Activated T-helper 1 cell treated with anti-CD3 and anti-CD28 coated beads, Interleukin-2, amount 50 U/mL, for 16 hours (primary cell): ENCODE measurements at places on chromosomes 11 and 22.

DNA sequence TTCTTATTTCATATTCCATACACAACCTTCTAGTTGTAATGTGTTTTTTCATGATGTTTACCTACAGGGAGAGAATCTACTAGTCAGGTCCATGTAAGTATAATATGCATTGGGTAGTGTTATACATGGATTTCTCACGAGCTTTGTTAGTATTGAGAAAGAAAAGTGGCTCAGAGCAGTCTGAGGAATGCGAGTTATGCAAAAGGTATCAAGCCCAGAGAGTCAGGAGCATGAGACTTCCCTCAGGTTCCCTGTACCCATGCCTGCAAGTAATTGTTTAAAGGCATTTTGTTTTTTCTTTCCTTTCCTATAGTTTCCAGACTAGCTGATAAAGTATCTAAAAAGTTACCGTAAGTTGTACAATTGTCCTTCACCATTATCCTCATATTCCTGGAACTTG is 66.1 kb downstream of the STK33 start:
- no peak for DNase-seq

DNA sequence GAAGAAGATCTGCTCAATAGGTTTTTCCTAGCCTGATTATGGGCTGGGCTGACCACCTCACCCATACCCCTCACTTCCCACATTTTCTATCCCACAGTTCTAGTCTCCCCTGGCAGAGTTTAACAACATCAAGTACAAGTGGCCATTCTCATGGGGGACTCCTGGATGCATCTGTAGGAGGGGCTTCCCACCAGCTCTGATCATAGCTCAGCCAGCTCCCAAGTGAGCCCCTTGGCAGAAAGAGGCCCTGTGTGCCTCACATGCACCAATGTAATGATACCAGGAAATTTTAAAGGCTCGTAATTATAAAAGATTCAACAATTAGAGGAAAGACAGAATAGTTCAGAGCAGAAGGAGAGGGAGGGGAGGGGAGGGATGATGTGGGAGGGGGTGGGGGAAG is 144.2 kb upstream of the SYT13 start:
- no peak for DNase-seq

- DNase-seq: no peak
These were observed 7.8 kb downstream of the GAL start for GRCh38 chr11:68692115-68692514.

GRCh38 chr11:66559142-66559865 is 9.1 kb downstream of the CTSF start:
- no peak for DNase-seq

- no peak for DNase-seq
These were observed 68.1 kb downstream of the CACNG2 start for GRCh38 chr22:36635483-36635882.

DNA sequence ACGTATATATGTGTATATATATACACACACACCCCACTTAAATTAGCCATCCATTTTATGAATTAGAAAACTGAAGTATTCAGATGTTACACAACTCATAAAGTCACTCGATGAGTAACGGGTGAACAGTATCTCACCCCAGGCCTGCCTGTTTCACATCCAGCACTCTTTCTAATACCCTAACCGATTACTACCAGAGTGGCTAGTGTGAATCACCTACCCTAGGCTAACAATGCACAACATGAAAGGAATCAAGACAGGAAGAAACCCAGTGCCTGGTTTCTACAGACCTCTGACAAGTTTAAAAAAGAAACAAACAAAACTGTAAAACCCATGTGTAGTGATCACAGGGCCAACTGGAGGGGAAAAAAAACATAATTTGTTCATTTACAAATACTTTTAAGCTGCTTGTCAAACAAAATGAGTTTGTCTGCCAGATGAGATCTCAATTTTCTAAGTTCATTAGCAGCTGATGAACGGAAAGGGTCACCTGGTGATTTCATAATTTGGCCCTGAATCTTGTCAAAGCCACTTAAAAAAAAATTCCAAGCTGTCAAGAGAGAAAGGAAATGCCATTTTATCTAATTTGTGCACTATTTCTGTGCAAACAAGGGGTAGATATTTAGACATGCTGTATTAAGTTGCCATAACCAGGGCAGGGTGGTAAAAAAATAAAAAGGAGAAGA is 134.8 kb downstream of the LARGE1 start:
- no peak for DNase-seq

DNA sequence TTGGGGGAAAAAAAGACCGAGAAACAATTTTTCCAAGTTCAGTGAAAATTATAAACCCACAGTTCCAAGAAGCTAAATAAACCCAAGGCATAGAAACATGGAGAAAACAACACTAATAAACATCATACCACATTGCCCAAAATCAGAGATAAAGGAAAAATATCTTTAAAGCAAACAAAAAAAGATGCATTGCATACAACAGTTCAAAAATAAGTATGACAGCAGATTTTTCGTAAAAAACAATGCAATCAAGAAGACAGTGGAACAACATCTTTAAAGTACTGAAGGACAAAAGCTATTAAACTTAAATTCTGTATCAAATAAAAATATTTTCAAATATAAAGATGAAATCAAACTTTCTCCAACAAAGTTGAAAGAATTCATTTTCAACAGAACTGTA is 921.3 kb downstream of the METTL15 start:
- no peak for DNase-seq

DNA sequence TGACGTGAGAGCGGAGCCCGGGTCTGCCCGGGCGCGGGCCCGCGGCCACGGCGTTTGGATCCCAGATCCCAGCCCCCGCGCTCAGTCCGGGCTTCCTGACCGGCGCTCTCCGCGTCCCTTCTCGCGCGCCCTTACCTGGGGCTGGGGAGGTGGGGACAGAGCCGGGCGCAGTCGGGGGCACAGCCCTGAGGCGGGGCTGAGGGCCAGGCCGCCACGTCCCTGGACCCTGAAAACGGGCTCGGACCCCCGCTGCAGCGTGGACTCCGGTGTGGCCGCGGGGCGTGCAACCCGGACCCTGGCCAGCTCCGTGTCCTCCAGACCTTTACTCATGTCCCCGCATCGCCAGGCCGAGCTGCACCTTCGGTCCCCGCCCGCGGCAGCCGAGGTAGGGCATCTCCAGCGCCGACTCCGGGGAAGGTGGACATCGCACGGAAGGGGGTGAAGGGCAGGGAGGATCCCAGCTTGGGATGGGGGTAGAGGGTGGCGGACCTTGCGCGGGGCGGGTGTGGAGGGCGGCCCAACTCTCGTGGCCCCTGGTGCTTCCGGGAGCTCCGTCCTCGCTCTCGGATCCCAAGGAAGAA is 9.9 kb upstream of the AIFM3 start:
- DNase-seq: no peak

GRCh38 chr11:1262172-1263006 is 39.5 kb downstream of the MUC5B start:
- DNase-seq: peak; percentile 81
